ENCODE measurements at places on chromosomes 11 and 22.

DNA sequence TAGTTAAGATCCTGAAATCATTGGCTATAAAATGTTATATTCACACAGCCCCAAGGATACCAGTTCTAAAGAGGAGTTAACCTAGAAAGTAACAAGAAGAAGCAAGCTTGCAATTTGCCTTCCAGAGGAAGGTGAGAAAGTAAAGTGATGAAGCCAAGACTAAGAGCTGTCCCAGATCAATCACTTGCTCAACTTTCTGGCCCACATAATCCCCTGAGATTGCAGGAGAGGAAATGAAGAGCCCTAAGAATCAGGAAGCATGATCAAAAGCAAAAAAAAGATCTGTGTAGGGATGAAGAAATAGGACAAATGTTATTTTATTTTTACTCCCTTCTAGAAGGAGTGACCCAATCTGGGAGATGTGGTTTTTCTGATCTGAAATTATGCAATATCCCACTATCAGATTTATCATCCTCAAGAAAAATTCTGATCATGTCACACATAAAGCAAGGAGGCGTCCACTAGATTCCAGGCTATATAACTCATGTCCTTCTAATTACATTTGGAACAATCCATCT, 180.3 kb upstream of the GUCY1A2 start:
- DNase-seq = no peak

DNA sequence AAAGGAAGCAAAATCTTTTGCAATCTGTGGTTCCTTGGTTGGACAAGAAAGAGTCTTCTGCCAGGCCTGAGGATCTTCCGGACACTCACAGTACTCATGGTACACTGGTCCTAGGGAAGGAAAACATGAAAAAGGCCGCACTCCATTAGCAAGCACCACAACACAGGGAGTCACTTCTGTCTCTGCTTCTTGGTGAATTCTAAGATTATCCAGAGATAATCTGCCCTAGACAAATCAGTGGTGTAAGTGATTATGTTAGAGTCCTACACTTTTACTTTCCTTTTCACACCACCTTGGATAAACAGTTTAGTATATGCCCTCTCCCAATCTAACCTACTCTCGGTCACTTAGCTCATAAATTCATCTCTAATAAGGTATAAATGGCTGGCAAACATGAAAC, 11.9 kb downstream of the POGLUT3 start:
- DNase-seq = no peak

GRCh38 chr22:22046370-22046769, 63.8 kb upstream of the TOP3B start:
- DNase-seq = no peak

DNA sequence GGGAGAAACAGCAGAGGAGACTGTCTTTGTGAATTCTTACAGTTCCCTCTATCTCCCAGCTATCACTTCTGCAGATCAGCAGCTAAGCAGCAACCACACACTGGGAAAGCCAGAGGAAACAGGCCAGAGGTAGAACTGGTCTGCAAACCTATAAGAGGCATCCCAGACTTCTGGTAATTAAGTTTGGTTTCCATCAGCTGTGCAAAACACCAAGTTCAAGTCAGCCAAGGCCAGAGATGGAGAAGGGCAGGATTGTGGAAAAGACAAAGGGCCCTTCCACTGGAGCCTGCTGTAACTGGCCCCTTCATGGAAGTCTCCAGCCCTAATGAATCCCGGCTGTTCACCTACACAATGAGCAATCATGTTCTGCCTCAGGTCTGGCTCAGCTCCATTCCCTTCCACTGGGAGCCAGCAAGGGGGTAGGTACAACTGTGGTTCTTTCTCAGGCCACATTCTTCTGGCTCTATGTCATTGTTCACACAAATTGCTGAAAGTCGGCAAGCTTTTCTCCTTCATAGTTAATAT, 4.6 kb upstream of the PAMR1 start:
- no peak for DNase-seq

- no peak for DNase-seq
Measured at GRCh38 chr11:72812604-72812966, 1.6 kb upstream of the ATG16L2 start.

GRCh38 chr11:90855531-90855930, 632.7 kb upstream of the CHORDC1 start:
- no peak for DNase-seq

DNA sequence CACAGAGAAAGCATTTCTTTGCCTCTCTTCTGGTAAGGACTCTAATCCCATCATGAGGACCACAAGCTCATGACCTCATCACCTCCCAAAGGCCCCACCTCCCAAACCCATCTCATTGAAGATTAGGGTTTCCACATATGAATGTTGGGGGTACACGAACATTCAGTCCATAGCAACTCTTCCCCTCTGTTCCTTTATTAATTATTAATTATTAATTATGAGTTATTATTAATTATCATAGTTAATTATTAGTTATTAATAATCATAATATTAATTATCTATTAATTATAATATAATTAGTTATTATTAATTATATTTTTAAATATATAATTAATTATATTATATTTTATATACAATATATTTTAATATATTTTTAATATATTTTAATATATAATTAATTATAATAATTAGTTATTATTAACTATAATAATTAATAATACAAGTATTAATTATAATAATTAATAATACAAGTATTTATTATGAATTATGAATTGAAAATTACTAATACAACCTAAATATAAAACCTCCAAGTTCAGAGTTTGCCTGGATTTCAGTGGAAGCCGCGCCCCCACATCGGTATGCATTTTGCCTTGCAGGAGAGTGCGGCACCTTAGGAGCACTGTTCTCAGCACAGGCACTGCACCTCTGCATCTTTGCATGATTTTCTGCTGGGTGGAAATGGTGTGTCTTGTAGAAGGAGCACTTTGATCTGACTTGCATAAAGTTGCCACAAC, 128.0 kb upstream of the FGF3 start:
- no peak for DNase-seq

- no peak for DNase-seq
Measured at GRCh38 chr11:66559142-66559865, 9.1 kb downstream of the CTSF start.

- DNase-seq = no peak
Measured at GRCh38 chr11:122642472-122642922, 13.0 kb upstream of the UBASH3B start.

GRCh38 chr22:47020166-47020565, 257.7 kb downstream of the TBC1D22A start:
- DNase-seq = no peak

- DNase-seq = peak; percentile 23
Measured at GRCh38 chr11:35487532-35488078, 37.8 kb downstream of the PAMR1 start.

- DNase-seq = no peak
Measured at GRCh38 chr11:73518195-73518594, 79.7 kb downstream of the FAM168A start.

DNA sequence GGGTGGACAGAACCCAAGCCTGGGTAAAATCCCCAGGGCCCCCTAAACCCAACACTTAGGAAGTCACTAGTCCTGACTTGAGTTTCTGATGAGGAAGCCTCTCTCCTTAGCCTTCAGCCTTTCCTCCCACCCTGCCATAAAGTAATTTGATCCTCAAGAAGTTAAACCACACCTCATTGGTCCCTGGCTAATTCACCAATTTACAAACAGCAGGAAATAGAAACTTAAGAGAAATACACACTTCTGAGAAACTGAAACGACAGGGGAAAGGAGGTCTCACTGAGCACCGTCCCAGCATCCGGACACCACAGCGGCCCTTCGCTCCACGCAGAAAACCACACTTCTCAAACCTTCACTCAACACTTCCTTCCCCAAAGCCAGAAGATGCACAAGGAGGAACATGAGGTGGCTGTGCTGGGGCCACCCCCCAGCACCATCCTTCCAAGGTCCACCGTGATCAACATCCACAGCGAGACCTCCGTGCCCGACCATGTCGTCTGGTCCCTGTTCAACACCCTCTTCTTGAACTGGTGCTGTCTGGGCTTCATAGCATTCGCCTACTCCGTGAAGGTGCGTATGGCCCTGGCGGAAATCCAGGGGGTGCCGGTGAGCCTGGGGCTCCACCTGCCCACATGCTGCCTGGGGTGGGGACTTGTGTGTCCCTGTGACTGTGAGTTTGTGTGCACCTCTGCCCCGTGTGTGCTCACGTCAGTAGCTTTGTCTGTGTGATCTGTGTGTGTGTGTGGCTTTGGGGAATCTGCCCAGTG, at the start of gene IFITM1:
Gene IFITM1 (plus strand): TSS at position 254 of the 767 bp plus-strand sequence. CDS start 131 bp downstream, at position 385.
- DNase-seq = no peak

- DNase-seq = no peak
Measured at GRCh38 chr22:42974223-42974622, 40.7 kb downstream of the PACSIN2 start.

DNA sequence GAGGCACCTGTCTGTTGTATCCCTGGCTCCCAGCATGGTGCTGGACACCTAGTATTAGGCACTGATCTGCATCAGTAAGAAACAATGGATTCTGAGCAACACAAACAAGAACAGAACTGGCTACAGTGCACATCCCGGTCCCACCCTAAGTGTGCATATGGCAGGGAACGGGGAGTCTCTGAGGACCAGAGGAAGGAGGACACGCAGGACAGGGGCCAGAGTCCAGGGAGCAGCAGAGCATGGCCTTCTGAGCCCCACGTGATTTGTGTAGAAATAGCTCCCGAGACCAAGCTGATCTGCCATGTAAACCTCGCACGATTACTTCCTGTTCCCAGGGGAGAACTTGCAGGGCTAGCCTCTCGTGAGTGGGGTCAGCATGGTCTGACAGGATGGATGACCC, 12.7 kb upstream of the SNX32 start:
- DNase-seq = no peak

GRCh38 chr11:8715501-8715900, 32.9 kb downstream of the RPL27A start:
- no peak for DNase-seq

DNA sequence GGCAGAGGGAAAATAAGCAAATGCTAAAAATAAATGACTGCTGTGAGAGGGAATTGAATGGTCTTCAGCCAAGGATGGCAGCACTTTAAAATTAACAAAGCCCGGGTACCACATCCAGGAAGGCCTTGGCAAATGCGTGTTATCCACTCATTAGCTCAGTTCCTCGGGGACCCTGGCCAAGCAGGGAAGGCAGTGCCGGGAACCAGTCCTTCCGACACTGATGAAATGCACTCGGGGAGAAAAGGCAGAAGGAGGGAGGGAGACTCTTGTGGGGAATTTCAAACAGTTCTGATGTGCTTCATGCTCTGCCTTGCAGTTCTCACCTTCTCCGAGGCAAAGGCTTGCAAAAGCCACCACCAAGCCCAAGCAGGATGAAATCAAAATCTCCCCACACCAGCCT, 38.3 kb downstream of the CLPB start:
- DNase-seq = no peak

DNA sequence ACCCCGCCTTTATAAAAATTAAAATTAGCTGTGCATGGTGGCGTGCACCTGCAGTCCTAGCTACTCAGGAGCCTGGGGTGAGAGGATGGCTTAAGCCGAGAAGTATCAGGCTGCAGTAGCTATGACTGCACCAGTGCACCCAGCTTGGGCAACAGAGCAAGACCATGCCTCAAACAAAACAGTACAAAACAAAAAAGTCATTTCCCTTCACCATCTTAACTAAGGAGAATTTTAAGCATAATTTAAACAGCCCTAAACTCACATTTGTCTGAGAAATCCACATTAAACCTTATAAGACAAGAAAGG, 23.3 kb upstream of the TFIP11 start:
- DNase-seq = no peak

DNA sequence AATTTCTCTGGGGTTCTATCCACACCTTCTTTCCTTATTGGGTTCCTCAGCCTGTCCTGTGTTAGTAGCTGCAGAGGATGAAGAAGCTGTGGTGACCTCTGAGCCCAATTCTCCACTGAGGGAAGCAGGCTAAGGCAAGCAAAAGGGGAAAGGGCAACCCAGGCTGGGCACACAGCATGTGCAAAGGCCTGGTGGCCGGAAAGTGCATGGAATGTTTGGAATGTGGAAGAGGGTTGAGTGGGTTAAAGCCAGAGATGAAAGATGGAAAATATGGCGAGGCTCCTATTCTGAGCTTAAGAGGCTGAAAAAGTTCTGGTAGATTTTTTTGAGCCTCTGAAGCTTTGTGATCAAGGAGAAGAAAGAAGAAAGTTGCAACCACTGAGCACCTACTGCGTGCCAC, 247.1 kb downstream of the MIAT start:
- no peak for DNase-seq

GRCh38 chr11:100890789-100891188, 203.7 kb downstream of the ARHGAP42 start:
- DNase-seq = no peak

DNA sequence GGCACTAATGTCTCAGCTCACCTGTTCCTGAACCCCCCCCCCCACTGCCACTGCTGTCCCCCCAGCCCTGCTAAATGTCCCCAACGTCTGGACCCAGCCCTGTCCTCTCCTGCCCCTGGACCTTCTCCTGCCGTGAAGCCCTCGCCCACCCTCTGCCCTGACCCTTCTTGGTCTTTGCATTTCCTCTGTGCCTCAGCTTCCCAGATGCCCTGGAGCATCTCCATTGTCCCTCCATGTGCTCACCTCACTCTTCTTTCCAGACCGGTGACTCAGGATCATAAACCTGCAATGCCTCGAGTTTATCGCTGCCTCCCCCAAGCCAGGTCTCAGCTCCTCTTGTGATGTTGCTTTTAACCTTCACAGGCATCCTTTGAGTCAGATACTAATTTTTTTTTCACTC, 416.4 kb downstream of the BRD1 start:
- DNase-seq = no peak

DNA sequence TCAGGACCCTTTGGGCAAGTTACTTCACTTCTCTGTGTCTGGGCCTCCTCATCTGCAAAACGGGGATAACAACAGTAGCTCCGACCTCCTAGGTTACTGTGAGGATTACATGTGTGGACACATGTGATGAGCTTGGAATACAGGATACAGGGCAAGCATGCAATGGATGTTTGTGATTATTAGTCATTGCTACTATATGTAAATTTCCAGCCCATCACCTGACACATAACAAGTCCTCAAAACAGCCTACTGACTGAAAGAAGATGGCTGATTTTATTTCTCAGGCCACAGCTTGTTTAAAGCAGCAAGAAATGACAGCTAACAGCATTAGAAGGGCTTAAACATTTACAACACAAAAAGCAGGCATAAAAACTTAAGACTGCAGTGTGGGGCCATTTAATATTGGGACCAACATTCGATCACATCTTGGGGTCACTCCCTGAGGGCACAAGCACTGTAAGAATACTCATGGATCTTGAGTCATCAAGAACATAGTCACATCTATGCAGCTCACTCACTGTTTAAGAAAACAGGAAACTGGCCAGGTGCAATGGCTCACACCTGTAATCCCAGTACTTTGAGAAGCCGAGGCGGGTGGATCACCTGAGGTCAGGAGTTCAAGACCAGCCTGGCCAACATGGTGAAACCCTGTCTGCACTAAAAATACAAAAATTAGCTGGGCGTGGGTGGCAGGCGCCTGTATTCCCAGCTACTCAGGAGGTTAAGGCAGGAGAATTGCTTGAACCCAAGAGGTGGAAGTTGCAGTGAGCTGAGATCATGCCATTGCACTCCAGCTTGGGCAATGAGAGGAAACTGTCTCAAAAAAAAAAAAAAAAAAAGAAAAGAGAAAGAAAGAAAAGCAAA, 49.5 kb downstream of the ABTB2 start:
- no peak for DNase-seq
